Caki2 (cell line): ENCODE measurements at places on chromosomes 6 and 20. TPM values are rescaled to one million over a fixed set of nuclear protein-coding genes. Genes with fewer than 3 reads are reported as not detected.

DNA sequence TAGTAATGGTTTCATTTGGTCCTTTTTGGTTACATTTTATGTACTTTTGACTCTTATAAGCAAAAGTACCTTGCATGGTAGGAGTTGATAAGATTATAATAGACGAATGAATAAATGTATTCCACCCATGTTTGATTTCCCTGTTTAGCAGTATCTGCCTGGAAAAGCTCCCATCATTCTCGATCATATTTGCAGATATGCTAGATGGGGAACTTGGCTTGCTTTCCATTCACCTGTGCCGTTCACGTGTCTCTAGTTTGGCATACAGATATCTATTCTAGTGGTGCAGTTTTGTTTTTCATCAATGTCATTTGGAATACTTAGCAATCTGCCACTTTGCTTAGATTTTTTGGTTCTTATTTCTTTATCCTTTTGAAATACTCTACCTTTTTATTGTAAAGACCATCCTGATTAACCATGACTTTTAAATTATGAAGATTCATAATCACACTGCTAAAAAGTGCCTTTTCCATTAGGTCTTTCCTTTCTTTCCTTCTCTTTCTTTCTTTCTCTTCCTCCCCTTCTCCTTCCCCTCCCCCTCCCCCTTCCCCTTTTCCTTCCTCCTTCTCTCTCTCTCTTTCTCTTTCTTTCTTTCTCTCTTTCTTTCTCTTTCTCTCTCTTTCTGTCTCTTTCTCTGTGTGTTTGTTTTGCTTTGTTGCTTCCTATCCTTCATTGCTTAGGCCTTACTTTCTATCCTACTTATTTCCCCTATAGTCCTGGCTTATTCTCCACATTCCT, 40.4 kb downstream of the ANKS1A start:
- DNase-seq: no peak

DNA sequence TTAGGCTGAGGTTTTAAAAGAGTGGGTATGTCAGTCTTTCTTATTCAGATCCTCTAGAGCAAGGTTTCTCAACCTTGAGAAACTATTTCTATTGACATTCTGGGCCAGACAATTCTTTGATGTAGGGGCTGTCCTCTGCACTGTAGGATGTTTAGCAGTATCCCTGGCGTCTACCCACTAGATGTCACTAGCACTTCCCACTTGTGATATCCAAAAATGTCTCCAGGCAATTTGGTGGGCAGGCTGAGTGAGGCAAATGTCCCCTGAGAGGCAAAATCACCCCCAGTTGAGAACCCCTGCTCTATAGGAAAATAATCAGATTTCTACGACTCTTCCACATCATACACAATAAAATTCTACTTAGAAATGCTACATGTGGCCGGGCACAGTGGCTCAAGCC, 7.7 kb upstream of the ZKSCAN8 start:
- DNase-seq: peak; percentile 34

PRSS16 gene
- 10.7 and 14.3 TPM in 2 replicates for total RNA-seq

DNA sequence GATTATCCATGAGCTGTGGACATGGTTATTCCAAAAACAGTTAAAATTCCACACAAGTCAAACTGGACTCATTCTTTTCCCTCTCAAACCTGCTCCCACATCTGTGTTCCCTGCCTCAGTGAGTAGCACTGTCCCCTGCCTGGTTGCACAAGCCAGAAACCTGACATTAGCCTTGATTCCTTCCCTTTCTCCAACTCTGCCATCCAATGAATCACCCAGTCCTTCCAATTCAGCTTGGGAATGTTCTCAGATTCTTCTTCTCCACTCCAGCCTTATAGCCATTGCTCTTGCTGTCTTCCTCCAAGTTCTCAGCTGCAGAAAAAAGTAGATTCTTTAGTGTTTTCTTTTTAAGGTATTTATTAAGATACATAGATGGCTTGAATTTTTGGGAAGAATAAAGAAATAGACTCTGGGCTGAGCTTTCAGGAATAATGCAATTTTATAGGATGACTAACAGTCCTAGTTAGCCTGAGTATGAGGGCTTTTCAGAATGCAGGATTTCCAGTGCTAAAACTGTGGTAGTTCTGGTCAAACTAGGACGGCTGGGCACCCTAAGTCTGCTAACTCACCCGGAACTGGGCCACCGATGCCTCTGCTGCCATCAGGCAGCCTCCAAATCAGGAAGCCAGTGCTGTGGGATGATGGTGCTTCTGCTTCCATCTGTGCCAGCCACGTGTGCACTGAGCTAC, 18.2 kb upstream of the SASH1 start:
- no peak for DNase-seq

DNA sequence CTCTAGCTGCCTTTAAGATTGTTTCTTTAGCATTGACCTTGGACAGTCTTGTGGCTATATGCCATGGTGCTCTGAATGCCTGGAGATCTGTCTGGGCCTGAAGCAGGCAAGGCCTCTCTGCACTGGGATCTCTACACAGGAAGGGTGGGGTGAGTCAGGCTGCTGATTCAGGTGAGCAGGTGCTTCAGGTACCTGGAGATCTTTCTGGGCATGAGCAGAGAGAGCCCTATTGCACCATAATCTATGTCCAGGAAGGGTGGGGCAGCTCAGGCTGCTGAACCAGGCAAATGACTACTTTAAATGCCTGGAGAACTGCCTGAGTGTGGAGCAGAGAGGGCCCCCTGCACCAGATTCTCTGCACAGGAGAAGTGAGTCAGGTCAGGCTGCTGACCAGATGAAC, 94.5 kb downstream of the TPBG start:
- no peak for DNase-seq

SNAP25 gene
- 2.6 and 3.2 TPM in 2 replicates for total RNA-seq

GRCh38 chr6:129596522-129596921, 113.5 kb downstream of the ARHGAP18 start:
- no peak for DNase-seq

GRCh38 chr20:48826883-48827771, 672 bp downstream of the PREX1 start:
- peak; percentile 58 for DNase-seq

- no peak for DNase-seq
Measured at GRCh38 chr6:124659427-124659826, 302.8 kb upstream of the RNF217 start.

- no peak for DNase-seq
Measured at GRCh38 chr20:1942486-1943274, 47.5 kb downstream of the SIRPA start.

DNA sequence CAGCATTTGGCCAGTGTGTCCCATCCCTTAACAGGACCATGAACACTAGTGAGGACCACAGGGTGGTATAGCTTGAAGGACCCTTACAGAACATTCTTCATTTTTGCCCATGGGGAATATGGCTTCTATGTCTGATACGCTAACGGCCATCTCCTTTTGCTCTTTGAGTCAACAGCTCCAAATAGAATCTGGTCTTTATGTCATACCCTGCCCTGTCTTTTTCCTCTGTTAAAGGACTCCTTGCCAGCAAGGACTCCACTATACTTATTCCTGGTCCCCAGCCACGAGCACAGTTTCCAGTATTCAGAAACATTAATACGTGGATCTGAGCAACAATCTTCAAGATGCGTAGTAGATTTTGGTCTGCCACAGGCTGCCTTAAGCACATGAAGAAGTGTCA, 22.5 kb downstream of the SERPINB1 start:
- no peak for DNase-seq

GRCh38 chr20:22921595-22922421, 113.3 kb upstream of the SSTR4 start:
- peak; percentile 38 for DNase-seq

DNA sequence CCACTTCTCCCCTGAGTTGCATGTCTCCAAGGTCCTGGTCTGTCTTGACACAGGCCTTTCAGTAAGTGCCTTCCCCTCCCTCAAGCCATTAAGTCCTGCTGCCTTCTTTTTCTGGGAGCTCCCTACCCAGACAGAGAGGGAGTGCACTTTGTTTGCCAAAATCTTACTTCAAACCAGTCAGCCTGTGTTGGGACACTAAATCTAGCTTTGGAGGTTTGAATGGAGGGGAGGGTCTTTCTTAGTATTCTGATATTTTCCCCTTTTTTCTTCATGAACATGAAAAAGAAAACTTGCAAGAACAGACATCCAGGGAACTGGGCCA, 170.7 kb upstream of the PMEPA1 start:
- DNase-seq: no peak

GRCh38 chr6:126880964-126881363, 237.5 kb upstream of the RSPO3 start:
- no peak for DNase-seq

VNN1 gene
- total RNA-seq: not detected in 2 replicates

DNA sequence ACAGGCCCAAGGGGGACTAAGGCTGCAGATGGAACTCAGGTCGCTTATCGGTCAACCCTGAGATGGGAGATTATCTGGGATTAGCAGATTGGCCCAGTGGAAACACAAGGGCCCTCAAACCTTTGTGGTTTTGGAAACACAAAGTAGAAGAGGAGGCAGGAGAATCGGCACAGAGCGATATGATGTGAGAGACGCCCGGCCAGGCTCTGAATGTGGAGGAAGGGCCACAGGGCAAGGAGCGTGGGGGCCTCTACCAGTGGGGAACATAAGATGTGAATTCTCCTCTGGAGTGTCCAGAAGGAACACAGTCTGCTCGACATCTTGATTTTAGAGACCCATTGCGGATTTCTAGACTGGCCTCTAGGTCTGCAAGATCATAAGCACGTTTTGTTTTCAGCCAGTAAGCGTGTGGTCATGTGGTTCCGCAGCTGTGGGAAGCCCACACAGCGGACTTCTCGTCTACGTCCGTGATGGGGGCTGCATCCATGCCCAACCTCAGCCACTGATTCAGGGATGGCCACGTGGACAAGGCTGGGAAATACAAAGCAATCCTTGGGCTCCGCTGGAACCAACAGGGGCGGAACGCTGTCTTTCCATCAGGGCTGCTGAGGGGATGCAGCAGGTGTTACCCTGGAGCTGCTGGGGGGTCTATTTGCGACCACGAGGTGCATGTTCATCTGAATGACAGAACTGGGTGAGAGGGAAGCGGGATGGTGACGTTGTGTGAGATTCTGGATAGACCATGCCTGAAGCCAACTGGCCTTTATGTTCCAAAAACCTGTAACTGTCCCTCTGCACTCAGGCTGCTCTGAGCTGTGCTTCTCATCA, 127.6 kb upstream of the PMEPA1 start:
- DNase-seq: no peak

GRCh38 chr6:41638002-41638934, at the start of gene MDFI:
Gene MDFI, plus strand, starts transcription at chr6:41638468. Its CDS starts 282 bp downstream, at chr6:41638750.
- no peak for DNase-seq
